ENCODE measurements at places on chromosomes 7 and 10.
A peak's percentile ranks its signal among the peaks of the same experiment; 100 is the strongest.

- no peak for DNase-seq
Measured at GRCh38 chr7:140304191-140304799, 94.0 kb downstream of the SLC37A3 start.

GRCh38 chr7:7109934-7110333 lies 72.4 kb upstream of the C1GALT1 start:
- DNase-seq, result no peak

- no peak for DNase-seq
Measured at GRCh38 chr7:138129551-138130165, 53.4 kb downstream of the AKR1D1 start.

DNA sequence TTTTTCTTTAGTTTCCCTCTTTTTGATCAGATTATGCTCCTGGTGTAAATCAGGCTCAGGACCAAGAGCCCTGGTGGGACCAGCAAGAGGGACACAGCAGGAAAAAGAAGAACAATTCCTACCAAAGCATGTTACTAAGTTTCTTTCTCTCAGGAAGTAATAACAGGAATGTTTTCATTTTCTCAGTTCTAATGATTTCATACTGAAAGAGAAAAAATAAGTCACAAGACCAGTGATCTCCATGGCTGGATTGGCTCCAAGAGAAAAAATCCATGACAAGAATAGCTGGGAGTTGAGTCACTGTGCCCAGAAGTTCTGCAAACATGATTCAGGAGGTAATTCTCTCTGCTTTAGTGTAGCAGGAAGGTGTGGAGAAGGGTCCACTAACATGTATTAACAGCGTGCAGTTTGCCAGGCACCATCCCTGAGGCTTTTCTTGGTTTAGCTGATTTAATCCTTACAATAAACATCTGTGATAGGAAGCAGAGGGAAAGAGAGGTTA lies 23.8 kb upstream of the IFIT2 start:
- DNase-seq, result no peak

- no peak for DNase-seq
Measured at GRCh38 chr7:128234476-128235026, 6.5 kb upstream of the LEP start.

- no peak for DNase-seq
Measured at GRCh38 chr10:36003031-36003600, 361.0 kb upstream of the FZD8 start.

DNA sequence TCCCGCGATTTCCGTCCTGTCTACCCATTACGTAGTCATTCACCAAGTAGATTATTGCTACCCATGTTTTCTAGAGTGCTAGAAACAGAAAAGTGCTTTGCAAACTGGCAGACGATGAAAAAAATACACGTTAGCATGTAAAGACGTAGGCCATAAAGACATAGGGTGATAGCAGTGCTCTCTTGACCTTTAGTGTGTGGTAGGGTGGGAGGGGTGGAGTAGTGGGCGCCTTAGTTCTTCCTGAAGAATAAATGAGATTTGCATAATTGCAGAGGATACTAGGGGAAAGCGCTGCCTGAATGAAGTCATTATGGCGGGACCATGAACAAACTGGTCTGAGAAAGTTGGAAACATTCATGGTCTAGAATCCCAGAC lies 948 bp downstream of the ZNF485 start:
- DNase-seq, result no peak

GRCh38 chr7:17660116-17660515 lies 280.2 kb downstream of the SNX13 start:
- no peak for DNase-seq

DNA sequence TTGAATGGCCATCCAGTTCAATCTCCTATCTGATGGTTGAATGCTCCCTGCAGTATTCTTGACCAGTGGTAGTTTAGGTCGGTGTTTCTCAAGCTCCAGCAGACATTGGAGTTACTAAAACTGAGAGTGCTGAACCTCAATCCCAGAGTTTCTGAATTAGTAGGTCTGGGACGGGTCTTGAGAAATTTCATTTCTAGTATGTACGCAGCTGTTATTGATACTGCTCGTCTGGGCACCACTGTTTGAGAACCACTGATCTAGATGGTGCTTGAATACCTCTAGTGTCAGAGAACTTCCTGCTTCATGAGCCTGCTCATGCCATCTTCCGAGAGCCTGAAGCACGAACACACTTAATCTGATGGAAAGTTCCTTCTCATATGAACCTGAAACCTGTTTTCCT lies 99.4 kb upstream of the CREB5 start:
- no peak for DNase-seq

- DNase-seq, result no peak
Measured at GRCh38 chr7:33809228-33809627, 96.1 kb upstream of the BMPER start.

DNA sequence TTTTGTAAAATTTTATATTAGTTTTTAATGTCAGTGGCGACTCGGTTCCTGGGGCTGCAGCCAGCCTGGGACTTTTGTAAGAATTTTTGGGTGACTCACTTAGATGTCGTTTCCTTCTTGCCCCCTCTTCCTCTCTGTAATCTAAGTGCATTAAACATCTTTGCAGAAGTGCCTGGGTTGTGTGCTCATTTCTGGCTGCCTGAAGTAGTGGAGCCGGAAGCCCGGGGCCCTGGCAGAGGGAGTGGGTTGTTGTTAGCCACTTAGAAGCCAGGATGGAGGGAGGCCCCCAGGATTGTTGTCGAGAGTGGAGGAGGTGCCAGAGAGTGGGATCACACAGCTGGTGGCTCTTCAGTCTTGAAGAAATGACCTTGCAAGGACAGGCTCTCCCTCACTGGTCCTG lies 11.0 kb upstream of the TRIM8 start:
- DNase-seq, result no peak

DNA sequence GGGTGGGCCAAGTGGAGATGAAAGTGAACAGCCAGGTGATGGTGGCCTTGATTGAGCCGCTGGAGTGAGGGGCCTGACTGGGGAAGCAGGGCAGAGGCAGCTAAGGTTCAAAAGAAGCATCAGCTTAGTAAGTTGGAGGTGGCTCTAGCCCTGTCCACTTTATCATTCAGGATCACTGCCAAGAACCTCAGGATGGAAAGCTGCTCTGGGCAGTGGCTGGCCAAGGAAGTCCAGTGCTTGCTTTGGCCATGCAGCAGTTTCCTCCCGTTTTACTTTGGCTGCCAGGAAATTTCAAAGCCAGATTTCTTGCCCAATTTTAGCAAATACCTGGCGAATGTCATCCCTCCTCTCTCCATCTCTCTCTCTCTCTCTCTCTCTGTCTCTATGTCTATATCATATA lies 384.9 kb downstream of the PLXNA4 start:
- DNase-seq, result no peak

- no peak for DNase-seq
Measured at GRCh38 chr10:3464760-3465405, 292.3 kb upstream of the PITRM1 start.

- no peak for DNase-seq
Measured at GRCh38 chr7:22420973-22421635, 64.2 kb upstream of the RAPGEF5 start.

DNA sequence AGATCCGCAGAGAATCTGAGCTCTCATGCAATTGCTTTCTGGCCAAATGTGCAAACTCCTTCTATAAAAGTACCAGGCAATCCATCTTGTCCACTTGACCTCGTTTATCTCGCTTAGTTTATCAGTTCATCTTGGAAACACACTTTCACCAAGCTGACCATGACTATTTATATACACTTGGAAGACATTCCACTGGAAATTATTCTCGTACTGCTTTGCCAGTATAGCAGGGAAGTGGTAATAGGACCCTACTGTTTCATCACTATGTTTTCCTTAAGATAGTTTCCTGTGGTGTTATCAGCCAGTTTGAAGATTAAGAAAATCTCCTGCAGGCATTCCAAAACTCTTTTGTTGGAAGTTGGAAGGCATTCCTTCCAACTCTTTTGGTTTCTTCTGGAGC lies 115.3 kb upstream of the FAM171A1 start:
- no peak for DNase-seq

DNA sequence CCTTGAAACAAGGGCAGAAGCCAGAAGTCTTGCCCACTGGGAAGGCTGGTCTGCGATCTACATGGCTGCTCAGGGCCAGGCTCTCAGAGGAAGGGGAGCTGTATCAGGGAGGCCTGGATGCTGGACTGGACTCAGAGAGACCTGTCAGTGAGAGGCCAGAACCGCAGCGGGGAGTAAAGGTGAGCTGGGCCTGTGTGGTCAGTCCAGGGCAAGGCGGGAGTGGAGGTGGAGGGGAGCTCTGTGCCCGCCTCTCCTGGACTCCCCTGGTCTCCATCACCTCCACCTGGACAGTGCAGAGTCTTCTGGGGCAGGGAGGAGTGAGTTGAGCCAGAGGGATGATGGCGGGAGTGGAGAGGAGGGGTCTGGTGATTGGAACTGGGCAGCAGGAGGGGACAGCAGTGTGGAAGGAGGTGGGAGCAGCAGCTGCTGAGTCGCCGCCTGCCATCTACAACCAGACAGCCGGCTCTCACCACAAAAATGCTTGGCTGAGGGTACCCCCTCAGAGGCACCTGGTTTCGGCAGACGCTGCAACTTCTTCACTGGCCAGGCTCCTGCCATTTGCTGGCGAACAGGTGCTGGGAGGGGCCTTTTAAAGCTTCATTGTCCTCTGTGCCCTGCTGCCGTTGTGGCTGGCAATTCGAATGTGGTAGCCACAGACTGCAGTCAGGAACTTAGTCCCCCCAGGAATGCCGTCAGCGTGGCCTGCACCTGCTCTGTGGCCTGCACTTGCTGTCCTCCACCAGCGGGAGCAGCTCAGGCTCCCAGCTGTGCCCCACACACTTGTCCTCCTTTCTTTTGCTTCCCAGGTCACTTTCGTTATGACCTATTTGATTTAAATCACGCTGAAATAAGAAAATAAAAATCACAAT lies 3.5 kb downstream of the RASSF4 start:
- peak; percentile 48 for DNase-seq

- no peak for DNase-seq
Measured at GRCh38 chr7:73509463-73509862, 12.6 kb downstream of the BAZ1B start.

- no peak for DNase-seq
Measured at GRCh38 chr7:139687980-139688632, 89.7 kb downstream of the HIPK2 start.

- no peak for DNase-seq
Measured at GRCh38 chr10:128576336-128576735, 450.1 kb upstream of the MKI67 start.

GRCh38 chr10:129938460-129938859 lies 25.6 kb downstream of the EBF3 start:
- DNase-seq, result no peak

DNA sequence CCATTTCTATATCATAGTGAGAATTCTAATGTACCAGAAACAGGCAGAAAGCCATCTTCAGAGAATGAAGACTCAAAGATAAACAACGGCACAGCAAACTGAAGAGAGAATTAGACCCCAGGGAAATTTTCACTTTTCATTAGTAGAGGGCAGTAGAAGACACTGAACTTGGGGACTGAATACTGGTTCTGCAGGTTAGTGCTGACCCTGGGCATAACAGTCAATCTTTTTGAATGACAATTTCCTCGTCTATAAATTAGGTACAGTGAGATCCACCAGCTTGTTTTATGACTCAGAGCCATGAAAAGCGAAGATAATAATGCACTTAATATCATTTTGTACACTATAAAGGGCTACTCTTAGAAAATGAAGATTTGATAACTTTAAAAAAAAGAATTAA lies 13.7 kb downstream of the FKBP14 start:
- no peak for DNase-seq

- no peak for DNase-seq
Measured at GRCh38 chr10:93032105-93032808, 28.3 kb upstream of the CYP26C1 start.

GRCh38 chr7:137544453-137545058 lies 201.0 kb upstream of the PTN start:
- no peak for DNase-seq

DNA sequence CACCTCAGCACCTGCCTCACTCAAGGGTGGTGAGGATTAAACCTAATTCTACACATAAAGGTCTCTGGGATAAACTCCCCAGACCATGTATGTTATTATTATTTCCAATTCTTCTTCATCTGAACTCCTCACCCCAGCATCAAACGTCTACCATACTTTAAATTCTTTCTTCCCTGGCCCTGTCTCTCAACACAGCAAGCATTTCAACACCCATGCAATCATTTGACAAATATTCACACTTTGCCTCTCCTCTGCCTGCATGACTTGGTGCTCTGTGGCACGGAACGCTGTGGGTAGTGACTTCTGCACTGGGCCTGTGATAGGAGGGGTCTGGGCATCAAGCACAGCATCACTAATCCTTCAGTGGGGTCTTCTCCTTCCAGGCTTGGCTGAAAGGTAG lies 490.8 kb downstream of the TNS3 start:
- DNase-seq, result no peak

- DNase-seq, result no peak
Measured at GRCh38 chr10:93436591-93437085, 45.5 kb downstream of the MYOF start.

DNA sequence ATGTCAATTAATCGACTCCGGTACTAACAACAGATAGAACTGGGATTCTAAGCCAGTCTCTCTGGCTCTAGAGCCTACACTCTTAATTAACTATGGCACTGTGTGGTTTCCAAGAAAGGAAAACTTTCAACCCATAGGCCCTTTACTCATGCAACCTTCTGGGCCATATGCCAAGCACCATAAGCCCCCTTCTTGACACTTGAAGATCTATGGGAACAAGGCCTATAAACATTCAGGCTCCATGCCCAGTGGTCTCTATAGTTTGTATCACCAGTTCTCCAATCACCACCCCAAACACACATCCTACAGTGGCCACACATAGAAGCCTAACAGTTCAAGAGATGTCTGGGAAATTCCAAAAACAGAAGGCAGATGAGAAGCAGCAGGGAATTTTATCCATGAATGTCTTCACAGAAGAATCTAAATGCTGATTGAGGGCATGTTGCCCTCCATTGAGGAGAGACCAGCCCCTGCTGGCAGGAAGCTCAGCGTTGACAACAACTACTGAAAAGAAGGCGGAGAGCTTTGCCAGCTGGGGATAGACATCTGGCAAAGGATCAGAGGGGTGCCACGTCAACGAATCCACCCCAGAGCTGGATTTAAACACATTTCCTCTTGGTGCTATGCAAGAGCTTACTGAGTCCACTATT lies 64.4 kb downstream of the GRM3 start:
- DNase-seq, result no peak

DNA sequence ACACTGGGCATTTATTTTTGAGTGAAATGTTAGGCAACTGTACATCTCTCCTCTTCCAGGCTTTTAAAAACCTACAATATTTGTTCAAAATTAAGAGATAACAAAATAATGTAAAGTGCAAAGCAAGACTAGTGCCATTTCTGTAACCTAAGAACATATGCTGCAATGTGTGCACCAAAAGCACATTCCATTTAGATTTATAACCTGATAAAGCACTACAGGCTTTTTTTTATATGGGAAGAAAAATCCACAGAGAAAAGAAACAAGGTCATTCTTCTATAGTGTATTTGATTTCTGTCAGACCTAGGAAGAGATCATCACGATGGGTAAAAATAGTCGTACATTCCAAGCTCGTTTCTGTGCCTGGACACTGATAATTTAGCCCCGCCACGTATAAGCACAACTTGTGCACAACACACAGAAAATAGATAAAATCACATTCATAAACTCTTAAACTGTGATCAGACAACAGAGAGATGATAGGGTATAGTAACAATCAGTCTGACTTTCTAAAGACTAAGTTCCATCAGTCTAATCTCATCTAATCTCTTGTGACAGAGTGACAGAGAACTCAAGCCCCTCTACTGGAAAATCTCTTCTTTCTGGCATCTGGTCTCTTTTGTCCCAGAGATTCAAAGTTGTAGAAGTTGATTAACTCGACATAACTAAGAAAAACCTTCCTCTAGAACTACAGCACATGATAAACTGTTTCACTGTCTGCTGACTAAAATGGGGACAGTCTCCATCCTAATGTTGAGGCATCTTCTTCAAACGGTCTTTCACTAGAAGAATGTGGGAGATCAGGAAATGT lies 6.7 kb downstream of the LAMB1 start:
- DNase-seq, result no peak

Data from right kidney (tissue), 9 donors.